ENCODE measurements at places on chromosomes 1 and 21.

- no peak for ATAC-seq
Observed at GRCh38 chr1:207155028-207155427, 51.0 kb downstream of the C4BPA start.

- ATAC-seq: no peak
Observed at GRCh38 chr1:60906039-60906438, 176.3 kb upstream of the NFIA start.

- ATAC-seq: no peak
Observed at GRCh38 chr21:44999428-44999971, 59.7 kb downstream of the SLX9 start.

DNA sequence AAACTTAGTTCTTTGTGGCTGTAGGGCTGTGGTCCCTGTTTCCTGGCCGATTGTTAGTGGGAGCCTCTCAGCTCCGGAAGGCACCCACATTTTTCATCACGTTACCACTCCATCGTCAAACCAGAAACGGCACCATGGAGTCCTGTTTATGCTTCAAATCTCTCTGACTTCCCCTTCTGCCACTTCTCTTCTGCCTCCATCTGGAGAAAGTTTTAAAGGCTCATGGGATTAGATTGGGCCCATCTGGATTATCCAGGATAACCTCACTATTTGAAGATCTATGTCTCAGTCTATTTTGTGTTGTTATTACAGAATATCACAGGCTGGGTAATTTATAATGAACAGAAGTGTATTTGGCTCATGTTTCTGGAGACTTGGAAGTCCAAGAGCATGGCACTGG lies 19.3 kb upstream of the IL22RA1 start:
- ATAC-seq: no peak

DNA sequence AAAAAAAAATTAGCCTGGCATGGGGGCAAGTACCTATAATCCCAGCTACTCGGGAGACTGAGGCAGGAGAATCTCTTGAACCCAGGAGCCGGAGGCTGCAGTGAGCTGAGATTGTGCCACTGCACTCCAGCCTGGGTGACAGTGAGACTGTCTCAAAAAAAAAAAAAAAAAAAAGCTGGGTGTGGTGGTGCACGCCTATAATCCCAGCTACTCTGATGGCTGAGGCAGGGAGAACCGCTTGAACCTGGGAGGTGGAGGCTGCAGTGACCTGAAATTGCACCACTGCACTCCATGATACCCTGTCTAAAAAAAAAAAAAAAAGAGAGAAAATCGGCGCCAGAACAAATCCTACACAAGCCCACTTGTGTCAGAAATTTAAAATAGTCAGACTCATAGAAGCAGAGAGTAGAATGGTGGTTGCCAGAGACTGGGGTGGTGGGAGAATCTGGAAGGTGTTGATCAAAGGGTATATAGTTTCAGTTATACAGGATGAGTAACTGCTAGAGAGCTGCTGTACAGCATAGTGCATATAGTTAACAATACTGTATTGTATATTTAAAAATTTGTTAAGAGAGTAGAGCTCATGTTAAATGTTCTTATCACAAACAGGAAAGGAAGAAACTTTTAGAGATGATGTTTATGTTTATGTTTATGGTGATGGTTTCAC lies 9.6 kb downstream of the DIP2A start:
- no peak for ATAC-seq

Data from esophagus mucosa (tissue), 1 donor.